ENCODE measurements at places on chromosomes 2 and 18. TPM values are rescaled to one million over a fixed set of nuclear protein-coding genes. Genes with fewer than 3 reads are reported as not detected.
A peak's percentile ranks its signal among the peaks of the same experiment; 100 is the strongest.

Gene PLGLB2
- 7.0 TPM for total RNA-seq

Gene PRSS56
- not detected for total RNA-seq

Gene ZCCHC2
- 3.3 TPM for total RNA-seq

Gene ACOXL
- not detected for total RNA-seq

Gene SLC23A3
- total RNA-seq: not detected

Gene NEURL3
- not detected for total RNA-seq

Gene MFF
- total RNA-seq: 256 TPM

Gene COL4A3
- total RNA-seq: 0.20 TPM

Gene MTCL1
- total RNA-seq: 15.1 TPM

Gene RNF144A
- total RNA-seq: 4.6 TPM

Gene PAX8
- total RNA-seq: 0.69 TPM

Gene TRIP12
- total RNA-seq: 80.7 TPM

DNA sequence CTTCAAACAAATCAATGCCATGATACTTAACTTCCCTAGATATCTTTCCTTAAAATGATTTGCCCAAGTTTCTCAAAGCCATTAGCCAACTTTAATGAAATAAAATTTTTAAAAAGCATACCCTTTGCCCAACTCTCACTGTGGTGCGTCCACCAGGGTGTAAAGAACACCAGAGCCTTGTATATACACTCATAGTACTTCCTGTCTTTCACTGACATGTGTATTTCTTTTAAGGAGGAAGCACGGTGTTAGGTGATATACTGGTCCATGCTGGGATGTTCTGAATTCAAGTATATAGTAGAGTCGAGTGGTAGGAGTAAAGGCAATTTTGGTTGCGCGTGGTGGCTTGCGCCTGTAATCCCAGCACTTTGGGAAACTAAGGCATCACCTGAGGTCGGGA, 22.7 kb downstream of the AAK1 start:
- no peak for DNase-seq

GRCh38 chr2:47112665-47113435, 42.3 kb downstream of the STPG4 start:
- DNase-seq: no peak

- peak; percentile 65 for DNase-seq
Measured at GRCh38 chr18:3447068-3447894, 2.7 kb upstream of the TGIF1 start.

DNA sequence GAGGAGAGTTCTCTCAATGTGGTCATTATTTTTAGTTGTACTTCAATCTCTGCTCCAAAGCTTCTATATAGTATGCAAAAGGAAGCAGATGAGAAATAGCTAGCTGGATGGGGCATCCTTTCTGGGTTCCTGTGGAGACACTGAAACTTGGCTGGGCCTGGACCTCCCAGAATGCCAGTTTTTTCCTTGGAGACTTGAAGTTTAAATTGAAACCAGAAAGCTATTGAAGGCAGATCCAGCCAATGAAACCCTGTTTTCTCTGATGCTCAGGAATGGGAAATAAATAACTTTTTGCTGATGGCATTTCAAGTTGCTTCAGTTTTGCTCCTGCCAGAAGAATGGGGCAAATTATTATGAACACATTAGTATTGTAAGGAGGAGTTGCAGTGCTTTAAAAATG, 2.9 kb downstream of the SETBP1 start:
- no peak for DNase-seq

DNA sequence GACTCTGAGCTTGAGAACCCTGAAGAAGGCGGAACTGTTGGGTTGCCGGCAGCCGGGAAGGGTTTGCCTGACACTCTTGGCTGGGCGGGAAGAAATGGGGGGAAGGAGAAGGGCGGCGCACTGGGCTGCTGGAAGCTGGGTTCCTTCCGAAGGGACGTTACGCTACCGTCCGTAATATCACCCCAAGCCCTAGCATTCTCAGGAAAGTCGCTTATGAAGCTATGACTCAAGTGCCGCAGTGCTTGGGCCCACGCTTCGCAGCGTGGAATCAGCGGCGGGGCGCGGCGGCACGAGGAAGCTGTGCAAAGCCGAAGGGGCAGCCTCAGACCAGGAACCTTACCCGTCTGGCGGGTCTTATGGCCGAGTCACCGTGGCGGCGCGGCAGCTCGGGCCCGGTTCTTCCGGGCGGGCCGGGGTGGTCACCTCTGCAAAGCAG, 50.2 kb upstream of the SIGLEC15 start:
- DNase-seq: peak; percentile 60

DNA sequence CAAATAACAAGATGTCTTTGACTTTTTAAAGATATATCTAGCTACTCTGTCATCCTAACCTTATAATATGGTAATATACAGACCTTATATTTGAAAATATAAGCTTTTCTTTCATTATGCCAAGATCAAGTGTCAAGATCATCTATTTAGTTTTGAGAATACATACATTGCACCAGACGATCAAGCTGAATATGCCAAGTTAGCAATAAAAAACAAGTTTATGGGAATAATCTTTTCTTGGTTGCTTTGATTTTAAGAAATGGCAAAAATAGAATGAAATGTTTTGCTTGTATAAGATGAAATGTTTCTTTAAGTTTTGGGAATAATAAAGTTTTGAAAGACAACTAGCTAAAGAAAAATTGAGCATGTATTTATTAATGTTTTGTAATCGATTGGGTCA, 163.8 kb downstream of the DPP4 start:
- no peak for DNase-seq

DNA sequence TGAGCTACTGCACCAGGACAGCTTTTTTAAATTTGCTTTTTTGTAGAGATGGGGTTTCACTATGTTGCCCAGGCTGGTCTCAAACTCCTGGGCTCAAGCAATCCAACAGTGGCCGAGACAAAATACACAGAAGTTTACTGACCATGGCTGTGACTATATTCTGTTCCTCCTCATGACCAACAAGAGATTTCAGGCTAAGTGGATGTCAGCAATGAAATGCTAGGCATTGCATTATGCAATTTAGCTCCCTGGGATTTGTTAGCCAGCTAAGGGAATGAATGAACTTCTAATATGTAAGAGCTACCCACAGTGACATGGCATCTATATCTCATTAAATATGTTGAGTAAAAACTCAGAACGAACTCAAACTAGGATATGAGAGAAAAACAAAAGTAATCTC, 81.9 kb upstream of the MBOAT2 start:
- no peak for DNase-seq

- DNase-seq: no peak
Measured at GRCh38 chr2:105125428-105125827, 87.6 kb downstream of the MRPS9 start.

DNA sequence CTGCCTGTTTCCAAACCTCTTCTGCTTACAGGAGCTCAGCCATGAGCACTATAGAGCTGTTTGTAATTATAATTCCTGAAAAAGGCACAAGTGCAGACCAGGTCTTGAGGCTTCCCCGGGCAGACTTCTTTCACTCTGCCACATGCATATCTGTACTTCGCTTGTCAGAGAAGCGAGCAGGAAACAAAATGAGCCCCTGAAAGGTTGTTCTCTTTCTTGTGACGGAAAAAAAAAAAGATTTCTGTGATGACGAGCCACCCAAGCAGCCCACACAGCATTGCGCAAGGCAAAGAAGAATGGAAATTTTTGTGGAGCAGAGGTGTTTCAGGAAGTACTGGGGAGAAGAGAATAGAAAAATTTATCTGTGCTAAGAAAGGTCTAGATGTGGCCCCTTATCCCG, 54.0 kb upstream of the LINC00305 start:
- no peak for DNase-seq

DNA sequence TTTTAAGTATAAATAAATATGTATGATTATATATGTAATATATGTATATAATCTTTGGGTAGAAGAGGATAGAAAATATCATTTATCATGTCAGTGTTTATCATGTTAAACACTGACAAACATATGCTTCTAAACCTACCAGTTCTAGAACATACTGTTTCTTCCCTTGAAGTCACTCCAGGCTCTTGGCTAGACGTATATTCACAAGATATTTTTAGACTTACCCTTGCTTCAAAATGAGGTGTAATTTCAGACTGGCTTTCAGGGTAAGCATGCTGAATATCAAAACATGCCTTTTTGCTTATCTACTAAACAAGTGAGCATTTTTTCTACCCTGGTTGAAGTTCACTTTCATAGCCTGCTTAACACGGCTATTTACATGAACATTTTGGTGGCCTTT, 642.4 kb upstream of the PKDCC start:
- DNase-seq: no peak

DNA sequence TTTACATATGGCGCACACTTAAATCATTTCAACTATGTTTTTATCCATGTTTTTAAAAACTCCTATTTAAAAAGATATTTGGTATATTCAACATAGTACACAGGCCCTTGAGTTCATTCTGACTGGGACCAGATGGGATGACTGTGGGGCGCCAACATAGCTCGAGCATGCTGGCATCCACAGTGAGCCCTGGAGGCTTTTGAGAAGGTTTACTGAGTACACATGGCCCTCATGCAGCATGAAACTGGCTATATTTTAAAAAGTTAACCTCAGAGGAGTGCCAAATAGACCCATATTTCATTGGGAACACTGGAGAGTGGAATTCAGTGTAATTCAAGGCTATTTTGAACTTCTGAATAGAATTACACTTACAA, 83.6 kb downstream of the CCDC85A start:
- DNase-seq: no peak

GRCh38 chr18:44795241-44795640, 114.6 kb downstream of the SETBP1 start:
- no peak for DNase-seq

GRCh38 chr2:128103407-128103806, 12.4 kb downstream of the UGGT1 start:
- DNase-seq: no peak

- no peak for DNase-seq
Measured at GRCh38 chr18:45316127-45316526, 299.1 kb upstream of the SLC14A2 start.

DNA sequence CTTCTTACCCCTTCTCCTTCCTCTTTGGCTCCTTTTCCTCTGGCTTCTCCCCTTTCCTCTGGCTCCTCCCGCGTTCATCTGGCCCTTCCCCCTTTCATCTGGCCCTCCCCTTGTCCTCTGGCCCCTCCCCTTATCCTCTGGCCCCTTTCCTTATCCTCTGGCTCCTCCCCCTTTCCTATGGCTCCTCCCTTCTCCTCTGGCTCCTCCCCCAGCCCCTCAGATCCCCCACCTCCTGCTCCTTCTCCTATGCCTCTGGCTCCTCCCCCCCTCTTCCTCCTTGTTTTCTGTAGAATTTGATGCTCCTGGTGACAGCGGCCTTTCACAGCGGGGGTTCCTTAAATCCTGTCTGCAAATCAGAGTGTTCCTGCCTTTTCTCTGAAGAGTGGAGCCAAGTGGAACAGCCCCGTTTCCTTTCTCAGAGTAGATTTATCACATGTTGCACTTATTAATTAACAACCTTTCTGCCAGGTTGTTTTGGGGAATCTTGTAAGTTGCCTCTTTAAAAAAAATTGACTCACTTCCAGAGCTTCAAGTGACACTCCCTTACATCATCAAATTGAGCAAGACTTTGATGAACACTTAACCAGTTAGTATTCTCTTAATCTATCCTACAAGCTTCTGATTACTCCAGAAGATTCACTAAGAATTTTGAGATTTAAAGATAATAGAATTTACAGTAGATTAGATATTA, 27.9 kb downstream of the FABP1 start:
- DNase-seq: peak; percentile 16

DNA sequence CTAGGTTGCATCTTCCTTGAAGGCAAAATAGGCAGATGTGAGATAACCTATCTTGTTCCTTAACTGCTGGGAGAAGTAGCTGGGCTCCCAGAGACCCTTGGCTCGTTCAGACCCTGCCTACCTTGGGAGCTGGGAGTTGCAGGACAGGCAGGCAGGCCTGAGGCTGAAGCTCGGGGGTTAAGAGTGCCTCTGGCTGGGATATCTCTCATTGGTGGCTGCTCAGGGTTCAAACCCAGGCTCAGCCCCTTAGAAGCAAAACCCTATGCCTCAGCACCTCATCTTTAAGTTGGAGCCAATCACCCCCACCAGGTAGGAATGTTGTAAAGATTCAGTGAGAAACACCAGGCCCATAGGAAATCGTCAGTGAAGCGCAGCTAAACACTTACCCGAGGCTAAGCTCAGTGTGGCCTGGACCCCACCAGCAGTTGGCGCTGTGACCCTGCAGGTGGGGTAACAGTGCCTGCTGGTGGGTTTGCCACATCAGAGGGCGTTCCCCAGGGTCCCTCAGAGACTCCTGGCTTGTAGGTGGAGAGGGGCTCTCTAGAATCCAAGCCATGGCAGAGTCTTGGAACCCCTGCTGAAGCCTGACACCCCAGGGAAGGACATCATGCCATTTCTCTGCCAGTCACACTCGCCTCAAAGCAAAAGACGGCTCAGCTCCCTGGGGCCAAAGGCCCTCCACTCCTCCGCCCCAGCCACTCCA, 54.6 kb upstream of the GPR17 start:
- peak; percentile 62 for DNase-seq

DNA sequence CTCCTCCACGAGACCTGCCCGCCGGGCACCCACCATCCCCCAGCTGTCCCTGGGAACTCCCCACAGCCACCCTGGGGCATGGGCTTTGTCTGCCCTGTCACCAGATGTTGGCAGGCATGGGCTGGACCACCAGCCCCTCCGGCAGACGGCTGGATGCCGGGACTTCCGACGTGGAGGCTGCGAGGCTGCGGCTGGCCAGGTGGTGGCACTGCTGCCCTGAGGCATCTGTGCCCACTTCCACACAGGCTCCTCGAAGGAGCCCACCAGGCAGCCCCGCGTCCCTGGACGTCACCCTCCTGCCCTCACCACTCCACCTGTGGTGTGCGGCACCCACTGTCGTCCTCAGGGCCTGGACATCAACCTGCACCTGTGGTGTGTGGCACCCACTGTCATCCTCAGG, 319.9 kb upstream of the SALL3 start:
- no peak for DNase-seq

- peak; percentile 92 for DNase-seq
Measured at GRCh38 chr2:136236019-136236418, 118.1 kb upstream of the CXCR4 start.

- DNase-seq: no peak
Measured at GRCh38 chr2:224947566-224947965, 94.7 kb downstream of the DOCK10 start.

Data from MG63 (cell line).